Osteoblast (primary cell): ENCODE measurements at places on chromosomes 1 and 21. TPM values are rescaled to one million over a fixed set of nuclear protein-coding genes. Genes with fewer than 3 reads are reported as not detected.

DNA sequence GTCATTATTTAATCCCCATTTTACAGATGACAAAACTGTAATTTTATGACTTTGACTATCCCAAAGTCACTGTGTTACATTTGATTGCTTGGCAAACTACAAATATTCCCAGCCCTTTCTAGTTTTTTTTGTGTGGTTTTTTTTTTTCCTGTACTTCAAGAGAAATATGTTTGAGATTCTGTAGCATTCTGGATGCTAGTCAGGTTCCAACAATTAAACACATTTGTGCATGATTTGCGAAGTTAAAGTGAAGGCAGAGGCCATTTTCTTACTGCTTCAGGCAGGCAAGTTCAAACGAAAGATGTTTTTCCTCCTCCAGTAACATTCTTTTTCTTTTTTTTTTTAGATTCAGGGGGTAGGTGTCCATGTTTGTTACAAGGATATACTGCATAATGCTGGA, 107.9 kb upstream of the SERTAD4 start:
- DNase-seq: no peak

The PRKAA2 gene
- 0.88 and 1.1 TPM in 2 replicates for total RNA-seq

GRCh38 chr1:89724369-89725010, 91.6 kb downstream of the LRRC8C start:
- peak; percentile 76 for DNase-seq

- DNase-seq: no peak
Measured at GRCh38 chr1:81867235-81867634, 66.5 kb downstream of the ADGRL2 start.

GRCh38 chr1:8018492-8019228, 7.4 kb downstream of the ERRFI1 start:
- no peak for DNase-seq
